ENCODE measurements at places on chromosomes 5 and 9.

- no peak for DNase-seq
These were observed 222.4 kb upstream of the TNC start for GRCh38 chr9:115340314-115340713.

DNA sequence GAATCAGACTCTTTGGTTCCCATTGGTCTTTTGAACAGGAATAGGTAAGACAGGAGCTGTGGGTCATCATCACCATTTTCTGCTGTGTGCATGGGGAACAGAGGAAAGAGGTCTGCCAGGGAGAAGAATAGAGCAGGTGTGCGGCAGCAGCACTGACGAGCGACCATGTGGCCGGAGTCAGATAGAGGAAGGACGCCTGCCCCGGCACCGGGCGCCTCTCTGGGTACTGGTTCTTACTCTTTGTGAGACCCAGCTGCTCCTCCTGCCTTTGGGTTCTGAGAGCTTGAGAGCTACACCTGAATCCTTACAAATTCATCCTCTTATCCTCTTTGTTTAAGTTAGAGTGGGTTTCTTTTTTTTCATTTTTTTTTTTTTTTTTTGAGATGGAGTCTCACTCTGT, 90.8 kb downstream of the NDFIP1 start:
- DNase-seq = no peak

- no peak for DNase-seq
These were observed 8.2 kb downstream of the PRRX2 start for GRCh38 chr9:129673602-129674001.

GRCh38 chr9:88387552-88388202, 567 bp upstream of the SPIN1 start:
- DNase-seq = peak; percentile 29

DNA sequence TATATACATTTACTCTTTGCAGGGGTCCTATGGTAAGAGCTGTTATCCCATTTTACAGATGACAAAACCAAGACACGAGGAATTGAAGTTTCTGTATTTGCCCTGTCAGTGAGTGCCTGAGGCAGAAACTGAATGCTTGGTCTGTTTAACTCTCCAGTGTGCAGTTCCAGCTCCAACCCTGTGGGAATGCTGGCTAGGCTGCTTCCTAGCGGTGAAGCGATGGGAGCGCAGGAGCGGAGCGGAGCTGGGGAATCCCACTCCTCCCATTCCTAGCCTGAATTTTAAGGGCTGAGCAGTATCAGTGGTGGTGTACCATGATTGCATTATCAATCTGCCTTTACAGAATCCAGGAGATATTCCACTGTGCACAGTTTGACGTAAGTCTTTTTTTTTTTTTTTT, 202.3 kb downstream of the LRRC70 start:
- DNase-seq = no peak

DNA sequence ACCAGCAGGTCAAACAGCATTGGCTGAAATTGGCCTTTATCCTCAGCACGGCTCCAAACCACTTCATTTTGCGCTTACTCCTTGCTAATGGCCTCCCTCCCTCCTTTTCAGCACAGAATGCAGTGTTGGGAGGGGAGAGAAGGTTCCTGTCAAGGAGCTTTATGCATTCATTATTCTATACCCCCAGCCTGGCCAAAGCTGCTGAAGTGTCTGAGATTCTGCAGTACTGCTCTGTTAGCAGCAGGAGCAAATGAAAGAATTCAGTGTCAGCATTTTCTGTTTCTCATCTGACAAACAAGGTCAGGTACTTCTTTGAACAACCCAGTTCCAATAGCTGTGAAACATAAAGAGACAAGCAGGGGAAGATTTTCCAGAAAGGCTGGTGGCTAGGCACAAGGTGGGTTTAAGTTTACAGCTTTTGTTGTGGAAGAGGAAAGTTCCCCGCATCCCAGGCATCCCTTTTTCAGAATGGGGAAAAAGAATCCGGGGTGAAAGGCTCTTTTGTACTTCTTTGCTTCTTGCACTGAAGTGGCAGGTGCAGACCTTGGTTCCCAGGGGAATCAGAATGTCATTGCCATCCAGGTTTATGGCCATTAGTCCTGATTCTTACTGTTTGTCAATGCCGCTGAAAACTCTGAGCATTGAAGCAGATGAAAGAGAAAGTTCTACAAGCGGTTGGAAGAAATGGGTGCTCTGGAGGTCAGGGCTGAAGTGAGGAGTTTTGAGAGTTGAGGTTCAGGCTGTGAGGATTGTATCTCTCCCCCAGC, 109.3 kb upstream of the APC start:
- DNase-seq = no peak

DNA sequence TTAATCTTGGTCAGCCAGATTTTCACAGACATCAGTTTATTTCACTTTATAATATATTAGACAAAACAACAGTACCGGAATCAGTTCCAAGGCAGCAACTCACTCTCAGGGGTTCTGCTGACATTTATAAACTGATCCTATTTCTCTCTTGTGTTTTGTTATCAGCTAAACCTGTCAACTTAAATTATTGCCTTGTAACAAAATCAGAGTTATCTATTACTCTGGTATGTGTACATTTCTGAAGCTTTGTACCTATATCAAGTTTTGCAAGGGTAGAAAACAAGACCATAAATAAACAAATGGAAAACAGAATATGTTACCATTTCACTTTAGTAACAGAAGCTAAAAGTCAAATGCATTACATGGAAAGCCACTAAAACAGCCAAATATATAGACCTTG, 122.1 kb downstream of the SIL1 start:
- DNase-seq = no peak

DNA sequence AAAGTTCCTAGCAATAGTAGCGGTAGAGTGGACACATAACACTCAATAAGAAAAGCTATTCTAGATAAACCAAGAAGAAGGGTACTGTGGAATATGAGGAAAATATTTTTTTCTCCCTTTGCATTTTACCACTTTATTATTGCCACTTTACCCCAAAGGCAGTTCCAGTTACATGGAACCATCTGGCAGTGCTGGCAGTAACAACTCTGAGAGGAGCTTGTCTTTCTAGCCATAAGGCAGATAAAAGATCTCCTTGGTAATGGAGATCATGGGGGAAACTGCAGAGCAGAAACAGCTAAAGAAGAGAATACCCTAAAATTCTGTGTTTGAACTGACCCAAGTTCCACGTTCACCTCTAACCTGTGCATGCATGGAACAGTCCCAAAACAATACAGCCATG, 38.5 kb downstream of the UBTD2 start:
- no peak for DNase-seq

DNA sequence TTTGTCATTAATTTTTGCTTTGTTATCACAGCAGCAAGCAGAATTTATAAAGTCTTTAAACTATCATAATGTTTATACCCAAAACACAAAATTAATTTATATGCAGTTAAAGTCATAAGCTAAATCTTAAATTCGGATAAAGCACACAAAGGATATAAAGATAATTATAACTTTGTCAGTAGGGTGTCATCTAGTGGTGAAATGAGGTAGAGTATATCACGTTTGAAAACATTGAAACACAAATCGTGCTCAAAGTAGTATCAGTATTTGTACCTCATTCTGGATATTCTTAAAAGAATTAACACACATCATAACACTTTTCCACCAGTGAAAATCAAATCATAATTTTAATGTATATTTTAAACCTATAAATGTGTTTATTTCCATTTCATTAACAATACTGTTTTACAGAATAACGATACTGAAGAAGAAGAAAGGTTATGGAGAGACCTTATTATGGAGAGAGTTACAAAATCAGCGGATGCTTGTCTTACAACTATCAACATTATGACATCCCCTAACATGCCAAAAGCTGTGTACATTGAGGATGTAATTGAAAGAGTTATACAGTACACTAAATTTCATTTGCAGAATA, 129.5 kb downstream of the NIPBL start:
- DNase-seq = no peak

GRCh38 chr5:6748142-6748541, 34.9 kb downstream of the TENT4A start:
- DNase-seq = no peak

- no peak for DNase-seq
These were observed 4.8 kb upstream of the DIAPH1 start for GRCh38 chr5:141623611-141624010.

DNA sequence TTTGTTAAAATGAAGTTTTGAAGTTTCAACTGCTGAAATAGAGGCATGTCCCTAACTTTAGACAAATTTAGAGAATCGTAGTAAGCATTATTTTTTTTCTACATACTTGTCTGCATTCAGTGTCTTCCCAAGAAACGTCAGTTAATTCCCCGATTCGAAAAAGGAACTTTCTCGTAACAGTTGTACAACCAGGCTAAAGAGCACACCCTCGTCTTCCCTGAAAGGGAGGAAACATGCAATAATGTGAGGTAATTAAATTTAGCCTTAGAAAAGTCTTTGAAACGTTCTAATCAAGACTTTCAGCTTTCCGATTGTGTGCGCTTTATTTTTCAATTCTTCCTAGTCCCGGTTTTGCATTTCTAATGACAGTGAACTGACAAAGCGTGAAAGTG, 374 bp upstream of the SLC1A3 start:
- no peak for DNase-seq

- DNase-seq = no peak
These were observed 327.5 kb upstream of the ZNF462 start for GRCh38 chr9:106535439-106535838.

DNA sequence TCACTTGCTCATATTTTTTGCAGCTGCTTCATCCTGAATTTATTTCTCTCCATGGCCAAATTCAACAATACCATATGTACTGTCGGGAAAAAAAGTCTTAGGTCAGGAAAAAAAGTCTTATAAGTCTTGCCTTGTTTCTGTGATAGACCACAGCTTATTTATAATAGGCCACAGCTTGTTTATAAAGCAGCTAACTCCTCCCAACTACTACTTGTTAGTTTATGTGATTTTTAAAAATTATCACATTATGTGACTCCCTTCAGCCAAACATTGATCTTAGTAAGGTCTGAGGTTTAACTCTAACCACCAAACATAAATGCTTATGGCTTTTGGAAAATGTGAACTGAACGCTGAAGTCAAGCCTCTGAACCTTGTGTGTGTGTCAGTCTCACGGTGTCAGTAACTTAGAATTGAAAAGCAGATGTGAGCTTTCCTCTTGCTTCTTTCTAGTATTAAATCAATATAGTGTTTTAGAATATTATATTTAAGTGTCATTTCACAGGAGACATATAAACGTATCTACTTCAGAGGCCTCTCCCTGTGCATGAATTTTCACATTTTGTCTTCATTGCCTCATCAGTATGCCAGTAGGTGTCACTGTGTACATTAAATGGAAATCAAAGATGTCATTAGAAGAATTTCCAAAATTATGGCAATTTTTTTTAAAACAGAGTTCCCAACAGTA, 51.3 kb downstream of the SNX24 start:
- DNase-seq = no peak

- DNase-seq = no peak
These were observed 39.5 kb downstream of the PTGES start for GRCh38 chr9:129713402-129713679.

- DNase-seq = no peak
These were observed 50.2 kb downstream of the APC start for GRCh38 chr5:112787896-112788295.

GRCh38 chr9:27549196-27549755, 19.7 kb upstream of the MOB3B start:
- no peak for DNase-seq

Measured in mesothelial cell of epicardium (in vitro differentiated cells).